T-helper 1 cell (primary cell): ENCODE measurements at places on chromosomes 2 and 18.
A peak's percentile ranks its signal among the peaks of the same experiment; 100 is the strongest.

- no peak for DNase-seq
Measured at GRCh38 chr18:49227441-49228165, 232.8 kb downstream of the DYM start.

DNA sequence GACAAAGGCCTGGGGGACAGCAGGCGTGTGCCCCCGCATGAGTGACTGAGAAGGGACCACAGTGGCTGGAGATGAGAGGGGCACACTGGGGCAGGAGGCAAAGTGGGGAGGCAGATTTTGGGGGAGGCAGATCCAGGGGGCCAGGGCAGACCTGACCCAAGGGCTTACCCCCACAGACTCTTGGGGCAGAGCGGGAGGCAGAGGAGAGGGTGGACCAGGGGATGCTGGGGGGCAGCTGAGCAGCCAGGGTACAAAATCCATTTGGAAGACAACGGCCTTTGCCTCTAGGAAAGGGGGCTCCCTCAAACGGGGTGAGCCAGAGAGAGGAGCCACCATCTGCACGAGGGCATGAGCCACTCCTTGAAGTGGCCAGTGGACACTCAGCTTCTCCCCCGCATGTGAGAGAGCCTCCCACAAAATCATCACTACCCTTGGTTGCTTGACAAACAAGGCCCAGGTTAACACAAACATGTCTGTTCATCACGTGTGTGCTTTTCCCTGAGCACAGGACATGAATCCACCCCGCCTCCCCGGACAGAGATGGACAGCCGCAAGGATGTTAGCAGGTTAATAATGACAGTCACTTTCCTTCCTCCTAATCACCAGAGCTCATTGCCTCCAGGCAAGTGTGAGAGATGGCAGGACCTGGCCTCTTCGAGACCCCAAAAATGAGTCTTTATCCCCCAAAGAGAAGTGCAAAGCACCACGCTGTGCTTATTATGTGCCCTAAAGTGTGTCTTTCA, 72.0 kb upstream of the RAB6C start:
- DNase-seq: no peak

DNA sequence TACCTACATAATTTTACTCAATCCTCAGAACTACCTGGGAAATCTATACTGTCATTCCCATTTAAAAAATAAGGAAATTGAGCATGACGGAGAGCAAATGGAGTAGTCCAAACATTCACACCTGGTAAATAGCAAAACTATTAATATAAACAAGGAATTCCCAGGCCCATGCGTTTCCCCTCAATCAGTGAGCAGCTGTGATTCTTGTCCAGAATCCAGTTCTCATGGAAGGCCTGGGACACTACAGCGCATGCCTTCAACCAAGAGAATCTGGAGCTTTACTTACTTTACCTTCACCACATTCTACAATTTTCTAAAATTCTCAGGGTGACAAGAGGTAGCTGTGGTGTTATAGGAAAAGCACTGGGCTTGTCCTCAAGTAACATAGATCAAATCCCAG, 259.0 kb downstream of the LRATD1 start:
- no peak for DNase-seq

DNA sequence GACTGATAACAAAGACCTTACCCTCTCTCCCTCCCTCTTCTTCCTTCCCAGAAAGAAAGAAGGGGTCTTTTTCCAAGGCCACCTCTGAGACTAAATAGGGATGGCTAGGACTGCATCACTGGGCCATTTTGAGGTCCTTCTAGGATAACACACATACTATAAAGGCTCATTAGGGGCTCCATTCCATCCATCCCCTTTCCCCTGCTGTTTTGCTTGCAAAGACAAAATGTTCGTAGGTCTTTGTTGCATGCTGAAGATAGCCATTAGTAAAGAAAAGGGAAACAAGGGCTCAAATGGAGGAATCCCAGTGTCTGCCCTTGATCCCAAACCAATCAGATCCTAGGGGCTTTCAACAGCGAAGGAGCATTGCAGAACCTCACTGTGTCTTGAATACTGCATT, 344.3 kb downstream of the CYP26B1 start:
- no peak for DNase-seq

DNA sequence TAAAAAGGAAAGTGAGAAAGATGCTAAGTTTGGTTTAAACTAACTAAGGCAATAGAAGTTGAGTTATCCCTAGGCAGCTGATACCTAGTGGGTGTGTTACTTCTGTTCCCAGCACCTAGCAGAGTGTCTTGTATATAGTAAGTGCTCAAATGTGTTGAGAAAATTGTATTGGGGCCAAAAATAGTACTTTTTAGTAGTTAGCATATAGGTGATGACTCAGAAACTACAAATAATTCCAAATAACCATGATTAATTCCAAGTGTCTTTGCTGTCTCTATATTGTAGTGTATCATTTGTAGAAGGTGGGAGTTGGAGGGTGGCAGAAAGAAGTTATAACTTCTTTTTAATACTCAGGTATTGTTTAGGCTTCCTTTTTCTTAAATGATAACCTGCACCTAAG, 362.7 kb downstream of the RND3 start:
- no peak for DNase-seq

DNA sequence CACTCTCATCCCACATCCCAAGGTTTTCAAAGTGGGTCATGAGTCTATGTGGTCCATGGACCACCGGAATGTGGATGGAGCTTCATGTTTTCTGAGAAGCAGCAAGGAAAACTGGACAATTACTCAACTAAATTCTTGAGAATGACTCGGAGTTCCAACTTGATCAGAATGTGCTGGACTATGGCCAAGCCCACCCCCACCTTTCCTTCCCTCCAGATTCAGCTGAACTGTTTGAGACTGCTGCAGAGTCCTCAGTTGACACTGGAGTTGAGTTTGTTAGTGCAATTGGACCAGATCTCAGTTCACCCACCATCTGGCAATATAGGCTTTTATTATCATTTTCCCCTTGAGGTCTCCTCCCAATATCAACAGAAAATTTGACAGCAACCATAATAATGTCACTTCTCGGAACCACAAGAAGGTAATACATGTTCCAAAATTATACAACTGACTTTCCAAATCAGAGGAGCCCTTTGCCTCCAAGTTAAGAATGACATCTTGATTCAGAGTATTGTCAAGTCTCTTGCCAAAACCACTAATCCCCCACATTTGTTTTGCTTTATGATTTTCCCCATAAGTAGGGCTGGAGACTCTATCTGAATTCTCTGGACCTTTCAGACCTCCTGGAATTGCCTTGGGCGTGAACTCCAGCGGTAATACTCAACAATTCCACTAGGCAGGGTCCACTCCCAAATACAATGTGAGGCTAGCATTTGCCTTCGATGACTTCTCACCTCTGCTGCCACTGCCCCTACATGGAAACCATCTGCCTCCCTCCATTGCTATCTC, 8.8 kb downstream of the COL4A4 start:
- no peak for DNase-seq

DNA sequence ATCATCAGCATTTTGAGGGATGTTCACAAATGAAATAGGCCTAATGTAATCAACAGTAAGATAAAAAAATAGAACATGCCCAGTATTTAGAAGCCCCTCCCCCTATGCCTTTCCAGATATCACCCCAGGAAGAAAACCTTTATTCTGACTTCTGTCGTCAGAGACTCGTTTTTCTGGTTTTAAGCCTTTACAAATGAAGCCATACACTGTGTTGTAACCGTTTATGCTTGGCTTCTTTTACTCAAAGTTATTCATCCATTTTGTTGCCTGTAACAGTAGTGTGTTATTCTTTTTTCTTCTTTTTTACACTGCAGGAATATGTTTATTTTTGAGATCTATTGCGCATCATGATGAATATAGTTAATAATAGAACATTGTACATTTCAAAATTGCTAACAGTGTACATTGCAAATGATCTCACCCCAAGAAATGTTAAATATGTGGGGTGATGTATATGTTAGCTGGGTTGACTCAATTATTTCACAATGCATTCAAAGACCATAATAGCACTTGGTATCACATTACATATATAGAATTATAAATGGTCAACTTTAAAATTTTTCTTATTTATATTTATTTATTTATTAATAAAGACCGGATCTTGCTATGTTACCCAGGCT, 28.1 kb upstream of the PNPT1 start:
- DNase-seq: no peak

DNA sequence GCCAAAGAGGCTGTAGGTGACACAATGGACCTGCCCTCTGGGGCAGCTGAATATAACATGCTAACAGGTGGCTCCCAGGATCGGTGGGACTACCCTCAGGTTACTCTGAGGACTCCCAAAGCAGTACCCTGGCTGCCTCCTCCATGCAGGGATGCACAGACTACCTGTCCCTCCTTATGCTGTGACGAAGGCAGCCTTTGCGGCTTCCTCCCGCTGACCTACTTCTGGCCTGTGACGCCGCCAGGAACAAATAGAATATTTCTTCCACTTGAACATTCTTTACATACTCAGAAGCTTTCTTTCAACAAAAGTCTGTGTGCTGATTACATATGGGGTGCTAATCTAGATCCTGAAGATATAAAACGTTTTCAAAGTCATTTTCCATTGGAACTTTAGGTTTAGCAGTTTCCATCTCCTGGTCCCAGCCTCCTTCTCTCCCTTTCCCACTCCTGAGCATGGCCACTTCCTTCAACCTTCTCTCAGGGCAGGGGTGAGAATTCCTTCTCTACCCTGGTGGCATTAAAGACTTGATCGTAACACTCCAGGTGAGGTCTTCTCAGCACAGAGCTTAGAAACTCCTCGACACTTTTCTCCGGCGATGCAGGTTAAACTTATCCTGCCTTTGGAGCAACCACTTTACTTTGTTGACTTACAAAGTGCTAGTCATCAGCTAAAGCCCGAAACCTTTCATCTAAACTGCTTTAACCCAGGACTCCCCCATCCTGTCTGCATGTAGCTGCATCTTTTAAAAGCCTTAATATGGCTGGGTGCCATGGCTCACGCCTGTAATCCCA, 58.9 kb upstream of the STK17B start:
- DNase-seq: peak; percentile 20

DNA sequence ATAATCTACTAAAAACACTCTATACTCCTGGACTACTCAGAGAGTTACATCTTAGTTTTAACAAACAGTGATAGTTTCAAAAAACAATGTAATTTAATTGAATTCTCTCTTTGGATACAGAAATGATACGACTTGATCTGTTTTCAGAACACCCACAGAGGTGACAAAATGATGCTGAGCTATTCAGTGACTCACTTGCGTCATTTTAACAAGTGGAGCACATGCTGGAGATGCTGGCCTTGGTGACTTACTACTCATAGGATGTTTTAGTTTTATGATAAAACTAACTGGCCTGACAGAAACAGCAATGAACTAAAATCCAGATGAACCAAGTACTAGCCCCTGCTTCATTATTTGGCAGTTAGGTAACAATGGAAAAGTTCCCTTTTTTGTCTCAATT, 101.3 kb upstream of the ITGB6 start:
- no peak for DNase-seq

DNA sequence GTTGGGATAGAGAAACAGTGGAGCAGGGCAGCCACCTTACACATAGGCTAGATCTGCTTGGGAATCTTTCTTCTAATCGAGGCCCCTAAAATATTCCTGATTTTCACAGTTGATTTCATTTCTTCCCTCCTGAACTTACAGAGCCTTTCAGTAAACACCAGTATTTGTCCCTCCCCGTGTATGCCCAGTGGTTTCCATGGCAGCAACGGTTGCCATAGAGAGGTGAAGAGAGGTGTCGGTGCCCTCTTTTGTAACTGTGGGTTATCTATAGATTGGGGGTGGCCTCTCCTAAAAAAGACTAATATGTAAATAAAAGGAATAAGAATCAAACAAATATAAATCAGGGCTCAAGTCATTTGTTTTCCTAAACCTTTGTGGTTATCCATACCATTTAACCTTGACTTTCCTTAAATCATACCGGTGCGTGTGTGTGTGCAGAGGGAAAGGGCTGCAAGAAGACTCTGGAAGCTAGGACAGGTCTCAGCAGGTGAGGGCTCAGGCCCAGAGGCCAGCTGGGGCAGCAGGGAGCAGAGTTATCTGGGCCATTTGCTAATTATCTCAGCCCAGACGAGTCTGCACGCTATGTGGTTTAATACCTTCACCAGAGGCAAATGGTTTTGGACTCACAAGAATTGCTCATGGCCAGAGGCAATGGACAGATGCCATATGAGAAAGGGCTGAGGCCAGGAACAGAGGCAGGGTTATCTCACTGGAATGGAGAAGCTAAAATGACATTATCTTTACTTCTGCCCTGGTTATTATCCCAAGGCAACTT, 35.5 kb downstream of the LIPG start:
- DNase-seq: no peak

- DNase-seq: no peak
Measured at GRCh38 chr2:85867556-85868292, 21.1 kb downstream of the ST3GAL5 start.

DNA sequence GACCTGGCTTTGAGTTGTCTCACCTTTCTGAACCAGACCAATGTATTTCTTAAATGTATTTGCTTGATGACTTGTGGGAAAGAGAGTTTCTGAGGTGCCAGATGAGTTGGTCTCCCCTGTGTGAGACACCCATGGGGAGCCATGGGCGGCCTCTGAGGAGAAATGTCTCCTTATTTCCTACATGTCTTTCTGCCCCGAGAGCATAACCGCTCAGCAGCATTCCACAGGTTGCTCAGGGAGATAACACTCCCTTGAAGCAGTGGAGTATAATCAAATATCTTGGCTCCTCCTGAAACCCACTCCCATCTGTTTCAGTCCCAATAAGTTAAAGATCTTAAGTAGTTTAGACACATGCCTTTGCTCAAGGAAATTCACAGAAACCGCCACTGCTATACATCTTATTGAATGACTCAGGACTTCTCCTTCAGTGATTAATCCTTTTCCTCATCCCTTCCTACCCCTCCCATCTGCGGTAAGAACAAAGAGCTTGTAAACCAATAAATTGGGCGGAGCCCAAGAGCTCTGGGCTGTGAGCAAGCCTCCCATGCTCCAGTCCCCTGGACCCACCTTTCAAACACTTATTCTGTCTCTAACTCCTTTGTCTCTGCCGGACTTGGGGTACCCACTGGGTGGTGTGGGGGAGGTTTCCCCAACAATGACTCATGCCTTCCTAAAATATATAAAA, 285.5 kb upstream of the LRRTM4 start:
- no peak for DNase-seq

GRCh38 chr18:10893761-10894160, 255.6 kb downstream of the PIEZO2 start:
- DNase-seq: no peak

DNA sequence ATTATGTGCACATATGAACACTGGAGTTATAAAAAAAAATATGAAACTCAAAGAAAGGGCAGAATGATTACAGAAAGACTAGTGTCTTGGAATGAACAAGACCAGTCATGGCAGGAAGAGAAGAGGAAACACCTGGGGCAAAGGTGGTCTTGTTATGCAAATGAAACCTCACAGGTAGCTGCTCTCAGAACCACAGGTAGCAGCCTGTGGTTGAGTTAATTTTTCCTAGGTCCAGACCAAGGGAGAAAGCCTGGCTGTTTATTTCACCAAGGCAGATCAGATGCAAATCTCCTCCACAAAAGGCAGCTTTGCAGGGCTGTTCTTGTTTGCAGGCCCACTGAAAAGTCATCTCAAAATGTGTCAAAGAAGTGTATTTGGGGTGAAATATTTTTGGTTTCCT, 785.8 kb downstream of the RNF144A start:
- DNase-seq: no peak

DNA sequence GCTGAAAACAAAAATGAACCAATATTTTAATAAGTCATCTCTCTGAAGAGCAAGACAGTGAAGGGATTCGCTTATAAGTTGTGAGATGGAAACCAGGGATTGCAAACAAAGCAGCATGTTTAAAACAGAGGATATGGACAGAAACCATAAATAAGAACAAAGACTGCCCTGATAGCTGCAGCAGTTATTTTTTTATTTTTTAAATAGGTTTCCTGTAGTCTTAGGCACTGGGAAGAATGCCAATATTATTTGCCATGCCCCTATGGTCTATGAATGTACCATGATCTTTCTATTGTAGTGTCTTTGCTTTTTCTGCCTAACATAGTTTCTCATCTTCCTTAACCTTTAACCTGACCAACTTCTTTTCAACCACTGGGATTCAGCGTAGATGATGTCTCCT, 1334.0 kb upstream of the NRXN1 start:
- no peak for DNase-seq
